Natural killer cell treated with Interleukin-12 subunit alpha and Interleukin-12 subunit beta and Interleukin-15 and Interleukin-18, amount 100 ng/mL, for 72 hours (primary cell): ENCODE measurements at places on chromosomes 12 and 14.

DNA sequence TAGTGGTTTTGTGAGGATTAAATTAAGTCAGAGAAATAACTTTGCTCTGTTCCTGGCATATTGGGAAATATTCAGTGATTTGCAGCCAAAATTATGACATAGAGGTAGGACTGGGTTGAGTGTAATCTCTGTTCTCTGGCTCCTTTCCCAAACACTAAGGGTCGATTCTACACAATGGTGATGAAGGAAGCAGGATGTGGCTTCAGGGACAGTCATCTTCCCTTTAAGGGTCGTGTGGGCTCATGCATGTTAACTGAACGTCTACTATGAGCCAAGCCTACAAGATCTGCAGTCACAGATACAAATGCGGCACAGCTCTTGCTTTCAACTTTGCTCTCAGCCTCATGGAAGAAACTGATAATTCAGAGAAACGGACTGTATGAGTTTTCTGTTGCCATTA, 381.6 kb downstream of the VRK1 start:
- DNase-seq: no peak

- DNase-seq: no peak
Measured at GRCh38 chr14:97329701-97330100, 532.5 kb downstream of the VRK1 start.

- no peak for DNase-seq
Measured at GRCh38 chr14:101705733-101706508, 55.6 kb upstream of the PPP2R5C start.

DNA sequence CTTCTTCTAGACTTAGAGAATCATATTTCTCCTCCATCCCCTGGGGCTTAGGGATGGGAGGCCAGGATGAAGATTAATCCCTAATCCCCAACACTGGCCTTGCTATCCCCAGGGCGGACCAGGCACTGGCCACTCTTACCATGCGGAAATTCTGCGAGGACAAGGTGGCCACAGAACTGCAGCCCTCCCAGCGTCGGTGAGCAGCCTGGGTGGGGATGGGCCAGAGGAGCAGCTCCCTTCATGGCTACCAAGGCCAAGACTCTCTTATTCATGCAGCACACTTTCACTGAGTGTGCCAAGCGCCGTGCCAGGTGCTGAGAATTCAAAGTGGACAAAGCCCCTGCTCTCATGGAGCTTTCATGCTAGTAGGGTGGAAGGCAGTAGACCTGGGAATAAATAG, 7.0 kb downstream of the TNS2 start:
- no peak for DNase-seq

DNA sequence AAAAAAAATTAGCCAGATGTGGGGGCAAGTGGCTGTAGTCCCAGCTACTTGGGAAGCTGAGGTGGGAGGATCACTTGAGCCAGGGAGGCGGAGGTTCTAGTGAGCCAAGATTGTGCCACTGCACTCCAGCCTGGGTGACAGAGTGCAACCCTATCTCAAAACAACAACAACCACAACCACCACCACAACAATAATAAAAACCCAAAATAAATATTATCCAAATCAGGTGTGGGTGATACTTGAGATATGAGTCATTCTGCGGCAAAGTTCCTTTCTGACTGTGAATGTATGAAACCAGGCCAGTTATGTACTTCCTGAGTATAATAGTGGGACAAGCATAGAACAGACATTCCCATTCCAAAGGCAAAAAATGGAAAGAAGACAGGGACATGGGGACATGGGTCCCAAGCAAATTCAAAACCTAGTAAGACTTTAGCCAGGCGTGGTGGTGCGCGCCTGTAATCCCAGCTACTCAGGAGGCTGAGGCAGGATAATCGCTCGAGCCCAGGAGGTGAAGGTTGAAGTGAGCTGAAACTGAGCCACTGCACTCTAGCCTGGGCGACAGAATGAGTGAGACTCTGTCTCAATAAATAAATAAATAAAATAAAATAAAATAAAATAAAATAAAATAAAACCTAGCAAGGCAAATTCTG, 9.7 kb upstream of the ERC1 start:
- no peak for DNase-seq

DNA sequence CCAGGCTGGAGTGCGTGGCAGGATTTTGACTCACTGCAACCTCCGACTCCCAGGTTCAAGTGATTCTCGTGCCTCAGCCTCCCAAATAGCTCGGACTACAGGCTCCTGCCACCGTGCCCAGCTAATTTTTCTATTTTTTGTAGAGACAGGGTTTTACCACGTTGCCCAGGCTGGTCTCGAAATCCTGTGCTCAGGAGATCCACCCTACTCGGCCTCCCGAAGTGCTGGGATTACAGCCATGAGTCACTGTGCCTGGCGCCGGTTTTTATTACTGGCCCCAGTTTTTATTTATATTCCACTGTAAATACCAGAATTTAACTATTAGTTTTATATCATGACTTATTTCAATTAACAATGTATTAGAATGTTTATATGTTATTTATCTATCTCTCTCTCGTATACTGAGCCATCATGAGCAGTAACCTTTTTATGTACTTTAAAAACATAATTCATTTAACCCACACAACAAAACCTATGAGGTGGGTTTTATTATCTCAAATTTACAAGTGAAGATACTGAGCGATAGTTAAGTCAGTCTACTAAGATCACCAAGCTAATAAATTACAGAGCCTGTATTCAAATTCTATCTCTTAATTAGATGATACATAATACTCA, 47.8 kb downstream of the HECTD1 start:
- DNase-seq: no peak
